PC-3 (cell line): ENCODE measurements at places on chromosomes 6 and 20.

GRCh38 chr20:47455133-47456040 is 46.3 kb upstream of the NCOA3 start:
- DNase-seq = peak; percentile 32

- no peak for DNase-seq
Observed at GRCh38 chr20:5096463-5096862, 23.3 kb downstream of the PCNA start.

DNA sequence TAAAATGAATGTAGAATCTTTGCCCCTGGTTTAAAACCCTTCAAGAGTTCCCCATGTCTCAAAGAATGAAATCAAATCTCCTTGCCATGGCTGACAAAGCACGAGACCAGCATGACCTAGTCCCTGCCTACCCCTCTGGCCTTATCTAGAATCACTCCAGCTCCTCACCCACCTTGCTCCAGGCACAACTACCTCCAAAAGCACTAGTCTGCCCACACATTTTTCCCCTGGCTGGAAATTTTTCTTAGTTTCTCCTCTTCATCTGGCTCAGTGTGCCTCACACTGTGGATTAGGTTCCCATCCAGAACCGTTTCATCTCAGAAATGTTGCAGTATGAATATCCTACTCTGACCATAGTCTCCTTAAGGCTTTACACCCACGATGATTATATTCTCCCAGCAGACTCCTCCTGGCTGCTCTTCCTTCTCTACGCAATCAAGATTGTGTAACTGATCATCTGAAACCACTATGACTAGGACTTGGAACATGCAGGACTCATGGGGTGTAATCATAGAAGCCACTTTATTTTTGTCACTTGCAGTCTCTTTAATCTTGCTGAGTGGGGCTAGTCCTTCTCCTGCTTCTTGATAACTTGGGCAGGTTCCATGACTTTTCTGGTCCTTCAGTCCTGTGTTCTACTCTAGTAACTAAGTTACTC is 7.8 kb upstream of the MRS2 start:
- DNase-seq = peak; percentile 74

DNA sequence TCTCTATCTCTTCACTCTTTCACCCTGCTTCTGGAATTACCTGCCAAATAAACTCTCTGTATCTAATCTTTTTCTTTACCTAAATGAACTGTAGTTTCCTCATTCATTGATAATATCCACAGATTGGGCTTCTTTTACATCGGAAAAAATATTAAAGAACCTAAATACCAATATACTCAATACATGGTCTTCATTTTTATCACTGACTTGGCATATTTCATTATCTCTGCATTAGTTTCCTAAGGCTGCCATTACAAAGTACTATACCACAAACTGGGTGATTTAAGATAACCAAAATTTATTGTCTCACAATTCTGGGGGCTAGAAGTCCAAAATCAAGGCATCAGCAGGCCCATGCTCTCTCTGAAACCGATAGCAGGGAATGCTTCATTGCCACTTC is 411.9 kb upstream of the SPTLC3 start:
- DNase-seq = no peak

- no peak for DNase-seq
Observed at GRCh38 chr20:42923348-42923918, 266.3 kb downstream of the PTPRT start.

GRCh38 chr6:139062932-139063646 is 34.5 kb downstream of the ABRACL start:
- no peak for DNase-seq

DNA sequence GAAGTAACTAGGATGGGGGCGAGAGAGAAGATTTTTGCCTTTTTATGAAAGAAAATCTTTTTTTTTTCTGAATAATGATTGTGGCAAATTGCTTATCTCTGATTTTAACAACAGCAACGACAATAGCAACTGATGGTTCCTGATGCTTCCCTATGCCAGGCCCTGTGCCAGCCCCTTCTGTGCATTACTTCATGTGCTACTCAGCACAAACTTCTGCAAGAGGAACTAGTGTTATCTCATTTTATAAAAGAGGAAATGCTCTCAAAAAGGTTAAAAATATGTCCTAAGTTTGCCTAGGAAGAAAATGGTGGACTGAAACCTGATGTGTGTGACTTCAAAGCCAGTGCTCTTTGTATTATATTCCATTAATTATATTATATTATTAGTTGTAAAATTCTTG is 74.0 kb upstream of the RALGAPA2 start:
- DNase-seq = no peak

DNA sequence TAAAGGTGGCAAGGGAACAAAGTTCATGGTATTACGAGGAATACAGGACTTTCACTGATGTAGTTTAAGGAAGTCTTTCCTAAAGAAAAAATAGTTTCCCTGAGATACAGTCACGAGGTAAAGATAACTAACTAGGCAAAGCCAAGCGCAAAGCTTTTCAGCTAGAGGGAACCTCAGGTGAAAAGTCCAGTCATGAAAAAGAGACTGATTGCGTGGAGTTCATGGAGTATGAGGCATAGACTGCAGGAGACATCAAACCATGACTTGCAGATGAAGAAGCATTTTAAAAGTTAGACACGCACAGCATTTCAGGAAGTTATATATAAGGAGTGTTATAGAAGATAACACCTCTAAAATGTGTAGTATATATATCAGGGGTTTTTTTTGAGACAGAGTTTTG is 205.6 kb upstream of the ZNF184 start:
- no peak for DNase-seq

DNA sequence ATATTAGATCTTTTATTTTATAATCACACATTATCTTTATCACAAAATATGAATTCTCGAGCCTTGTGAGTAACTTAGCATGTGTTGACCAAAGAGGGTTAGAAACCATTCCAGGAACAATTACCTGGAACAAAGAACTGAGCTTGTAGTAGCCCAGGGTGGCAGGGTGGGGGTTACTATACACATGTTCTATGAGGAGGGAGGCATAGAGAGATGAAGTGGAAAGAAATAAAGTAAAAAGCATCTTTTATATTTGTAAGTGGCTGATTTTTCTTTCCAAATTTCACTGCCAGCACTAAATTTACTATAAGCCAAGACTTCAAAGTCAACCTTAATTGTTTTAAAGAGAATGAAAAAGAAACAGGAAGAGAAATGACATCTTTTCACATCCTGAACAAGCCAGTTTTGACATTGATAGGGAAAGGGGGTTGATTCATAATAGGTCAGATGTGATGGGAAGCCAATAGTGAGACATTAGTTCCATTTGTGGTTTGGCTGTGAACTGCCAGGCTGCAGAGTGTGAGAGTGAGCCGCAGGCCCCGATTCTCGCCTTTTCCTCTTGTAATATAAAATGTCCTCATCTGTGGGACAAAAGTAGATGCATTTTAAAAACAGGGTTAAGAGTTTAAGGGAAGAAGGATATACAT is 52.7 kb upstream of the MYB start:
- no peak for DNase-seq

GRCh38 chr6:109292420-109292819 is 89.8 kb downstream of the CD164 start:
- no peak for DNase-seq

DNA sequence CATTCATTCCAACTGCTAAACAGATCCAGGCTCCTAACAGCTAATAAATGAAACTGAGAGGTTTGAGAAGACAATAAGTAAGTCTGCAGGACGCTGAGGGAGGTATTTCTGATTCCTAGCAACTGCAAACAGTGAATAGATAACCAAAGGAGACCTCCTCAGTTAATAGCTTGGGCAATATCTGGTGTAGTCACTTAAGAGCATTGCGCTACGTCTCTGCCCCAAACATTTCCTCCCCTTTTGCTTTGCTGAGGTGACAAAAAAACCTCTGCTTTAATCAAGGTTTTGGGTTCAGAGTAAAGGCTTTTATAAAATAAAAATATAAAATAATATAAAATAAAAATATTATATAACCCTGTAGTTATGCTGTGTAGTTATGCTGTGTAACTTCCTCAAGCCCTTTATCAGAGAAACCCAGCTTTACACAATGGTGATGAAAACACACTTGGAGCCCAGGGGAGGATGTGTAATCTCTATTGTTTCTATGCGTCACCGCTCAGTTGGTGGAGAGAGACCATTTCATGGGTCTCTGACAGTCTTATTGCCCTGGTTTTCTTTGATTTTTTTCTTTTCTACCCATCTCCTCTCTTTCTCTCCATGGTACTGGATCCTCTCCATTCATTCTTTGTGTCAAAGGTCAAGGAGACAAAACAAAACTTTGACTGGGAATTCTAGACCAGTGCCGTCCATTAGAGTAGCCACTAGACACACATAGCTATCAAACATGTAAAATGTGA is 18.9 kb upstream of the CALHM5 start:
- no peak for DNase-seq

DNA sequence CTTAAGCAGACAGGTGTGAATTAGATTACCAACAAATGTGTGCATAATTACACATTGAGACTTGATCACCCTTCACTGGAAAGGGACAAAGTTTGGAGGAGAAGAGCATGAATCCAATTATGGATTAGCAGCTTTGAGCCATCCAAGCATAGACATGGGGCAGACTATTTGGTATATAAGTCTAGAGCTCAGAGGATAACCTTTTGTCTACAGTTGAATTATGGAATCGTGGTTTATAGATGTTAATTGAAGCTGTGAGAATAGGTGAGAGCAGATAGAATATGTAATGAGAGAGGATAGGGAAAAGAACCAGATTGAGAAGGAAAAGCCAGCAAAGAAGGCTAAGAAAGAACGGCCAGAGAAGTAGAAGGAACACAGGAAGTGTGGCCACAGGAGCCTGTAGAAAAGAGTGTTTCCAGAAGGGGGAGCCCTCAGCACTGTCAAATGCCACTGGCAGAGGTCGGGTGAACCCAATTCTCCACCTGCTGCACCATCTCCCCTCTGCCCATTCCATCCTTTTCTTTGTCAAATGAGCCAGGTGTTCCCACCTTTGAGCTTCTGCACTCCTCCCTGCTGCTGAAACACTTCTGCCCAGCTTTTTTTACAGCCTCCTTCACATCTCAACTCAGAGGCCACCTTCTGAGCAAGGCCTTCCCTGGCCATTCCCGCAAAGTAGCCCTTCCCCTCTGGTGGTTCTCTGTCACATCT is 7.3 kb downstream of the DNTTIP1 start:
- DNase-seq = peak; percentile 82

- DNase-seq = no peak
Observed at GRCh38 chr6:89243331-89243629, 26.1 kb upstream of the GABRR1 start.

DNA sequence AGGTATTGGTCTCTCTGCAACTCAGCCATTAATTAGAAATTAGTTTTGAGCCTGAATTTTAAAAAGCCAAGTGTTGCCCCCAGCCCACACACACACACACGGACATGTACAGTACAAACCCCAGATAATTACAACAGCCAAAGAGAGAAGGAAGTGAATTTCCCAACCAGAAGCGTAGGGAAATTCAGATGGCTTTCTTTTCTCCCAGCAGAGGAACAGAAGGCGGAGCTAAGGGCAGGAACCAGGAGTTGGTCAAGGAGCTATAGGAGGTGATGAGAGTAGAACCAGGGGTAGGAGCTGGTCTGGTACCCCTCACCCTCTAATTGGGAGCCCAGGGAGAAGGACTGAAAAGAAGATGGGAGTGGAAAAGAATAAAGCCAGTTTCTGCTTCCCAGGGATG is 3.9 kb upstream of the ZBTB9 start:
- DNase-seq = no peak

DNA sequence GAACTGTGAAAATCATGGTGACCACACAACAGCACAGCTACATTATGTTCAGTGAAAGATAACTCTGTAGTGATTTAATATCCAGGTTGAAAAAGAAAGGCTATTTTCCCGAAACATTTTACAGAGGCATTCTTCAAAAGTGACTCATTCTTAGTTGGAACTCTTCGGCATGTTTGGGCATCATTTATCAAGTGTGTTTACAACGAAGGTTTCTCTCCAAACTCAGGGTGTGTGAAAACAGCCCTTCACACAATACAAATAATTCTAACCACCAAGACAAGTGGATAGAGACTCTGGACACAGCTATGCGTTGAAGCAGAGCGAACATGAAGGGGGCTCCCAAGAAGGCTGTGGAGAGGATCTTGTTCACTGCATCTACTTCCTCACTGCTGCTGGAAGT is 57.6 kb downstream of the CBLN4 start:
- DNase-seq = peak; percentile 19

GRCh38 chr20:50987493-50988210 is 29.0 kb downstream of the MOCS3 start:
- DNase-seq = peak; percentile 99

GRCh38 chr6:112118034-112118433 is 30.6 kb downstream of the FAM229B start:
- DNase-seq = no peak

GRCh38 chr20:35699957-35700624 is 886 bp downstream of the ROMO1 start:
- no peak for DNase-seq

DNA sequence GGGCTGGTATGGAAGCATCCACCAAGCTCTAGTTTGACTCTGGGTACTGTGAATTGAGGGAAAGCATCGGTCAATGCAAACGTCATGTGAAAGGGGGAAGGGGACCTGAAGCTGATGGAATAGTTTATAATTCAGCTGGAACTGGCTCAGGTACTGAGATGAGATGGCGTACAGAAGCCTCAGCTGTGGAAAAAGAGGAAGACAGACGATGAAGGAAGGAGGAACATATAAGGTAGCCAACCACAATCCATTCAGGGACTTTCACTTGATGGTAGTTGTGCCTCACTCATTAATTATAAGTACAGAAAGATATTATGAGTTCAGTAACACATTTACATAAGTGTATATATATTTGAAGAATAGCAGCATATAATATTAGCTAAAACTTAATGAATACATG is 2.7 kb downstream of the CALHM5 start:
- DNase-seq = no peak

DNA sequence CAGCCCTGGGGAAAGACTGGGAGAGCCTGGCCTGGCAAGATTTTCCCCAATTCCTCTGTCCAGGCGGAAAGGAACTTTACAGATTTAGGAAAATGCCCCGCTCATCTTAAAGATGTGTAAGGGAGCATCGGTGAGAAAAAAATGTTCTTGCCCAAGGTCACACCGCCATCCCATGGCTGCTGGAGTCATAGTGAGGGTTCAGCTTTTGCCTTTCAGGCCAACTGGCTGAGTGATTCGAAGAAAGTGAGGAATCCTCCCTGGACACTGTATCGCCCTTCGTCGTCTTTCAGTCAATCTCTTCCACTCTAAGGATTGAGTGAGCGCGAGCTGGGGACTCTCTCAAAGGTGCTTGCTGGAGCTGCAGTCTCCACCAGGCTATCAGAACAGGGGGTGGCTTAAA is 1.4 kb downstream of the WFDC2 start:
- DNase-seq = no peak

GRCh38 chr6:11718463-11718862 is 60.1 kb downstream of the ADTRP start:
- DNase-seq = no peak
